Inflammatory macrophage treated with lipopolysaccharide for 4 hours (primary cell): ENCODE measurements at places on chromosomes 4 and X.
A peak's percentile ranks its signal among the peaks of the same experiment; 100 is the strongest.

GRCh38 chr4:88818631-88819470 lies 121.2 kb upstream of the NAP1L5 start:
- peak; percentile 44 for DNase-seq

DNA sequence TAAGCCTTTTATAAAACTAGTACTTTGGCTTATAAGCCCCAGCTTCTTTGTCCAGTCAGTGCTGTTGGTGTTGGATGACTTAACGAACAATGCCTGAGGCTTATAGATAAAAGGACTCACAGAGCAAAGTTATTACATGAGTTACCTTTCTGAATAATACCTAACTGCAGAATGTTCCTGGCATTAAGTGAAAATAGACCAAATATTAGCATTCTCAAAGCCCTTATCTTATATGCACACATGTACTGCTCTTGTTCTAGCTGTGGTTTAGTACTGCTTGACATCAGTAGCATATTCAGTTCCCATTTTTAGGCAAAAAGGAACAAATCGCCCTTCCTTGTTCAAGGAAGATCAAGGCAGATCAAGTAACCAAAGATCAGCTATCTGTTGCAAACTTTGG lies 131.6 kb downstream of the ZNF330 start:
- peak; percentile 70 for DNase-seq

- no peak for DNase-seq
Measured at GRCh38 chrX:40895246-40895645, 159.9 kb upstream of the MED14 start.

DNA sequence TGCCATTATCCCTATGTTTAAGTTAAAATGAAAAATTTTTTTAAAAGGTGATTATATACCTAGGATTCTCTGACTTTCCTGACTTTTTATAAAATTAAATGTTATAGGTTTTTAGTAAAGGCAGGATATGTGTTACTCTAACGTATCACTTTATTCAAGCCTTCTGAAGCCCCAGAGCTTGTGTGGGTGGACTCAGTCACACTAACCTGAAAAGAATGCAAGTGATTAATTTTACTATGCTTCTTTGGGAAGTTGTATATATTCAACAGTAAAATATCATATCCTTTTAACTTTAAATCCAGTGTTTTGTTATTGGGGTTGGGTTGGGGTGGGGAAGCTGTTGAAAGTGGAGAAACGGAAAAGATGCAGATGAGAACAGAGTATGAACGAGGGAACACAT lies 22.8 kb downstream of the PDLIM3 start:
- DNase-seq = no peak

- DNase-seq = no peak
Measured at GRCh38 chrX:8565729-8566128, 101.1 kb downstream of the VCX3B start.

DNA sequence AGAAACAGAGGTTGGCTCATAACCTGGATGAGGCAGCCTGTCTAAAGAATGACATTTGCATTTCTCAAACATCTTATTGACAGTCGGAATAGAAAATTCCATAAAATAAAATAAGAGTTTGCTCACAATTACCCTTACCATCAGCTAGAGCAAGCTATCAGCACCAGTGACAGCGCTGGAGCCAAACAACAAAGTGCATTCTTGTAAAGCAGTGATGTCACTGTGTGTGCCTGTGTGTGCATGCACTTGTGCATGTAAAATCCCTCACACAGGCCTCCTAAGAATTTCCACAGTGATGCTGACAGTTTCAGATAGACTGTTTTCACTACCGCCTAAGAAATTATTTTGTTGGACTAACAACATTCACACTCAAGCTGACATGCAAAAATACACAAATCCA lies 77.6 kb downstream of the EVC2 start:
- DNase-seq = no peak

DNA sequence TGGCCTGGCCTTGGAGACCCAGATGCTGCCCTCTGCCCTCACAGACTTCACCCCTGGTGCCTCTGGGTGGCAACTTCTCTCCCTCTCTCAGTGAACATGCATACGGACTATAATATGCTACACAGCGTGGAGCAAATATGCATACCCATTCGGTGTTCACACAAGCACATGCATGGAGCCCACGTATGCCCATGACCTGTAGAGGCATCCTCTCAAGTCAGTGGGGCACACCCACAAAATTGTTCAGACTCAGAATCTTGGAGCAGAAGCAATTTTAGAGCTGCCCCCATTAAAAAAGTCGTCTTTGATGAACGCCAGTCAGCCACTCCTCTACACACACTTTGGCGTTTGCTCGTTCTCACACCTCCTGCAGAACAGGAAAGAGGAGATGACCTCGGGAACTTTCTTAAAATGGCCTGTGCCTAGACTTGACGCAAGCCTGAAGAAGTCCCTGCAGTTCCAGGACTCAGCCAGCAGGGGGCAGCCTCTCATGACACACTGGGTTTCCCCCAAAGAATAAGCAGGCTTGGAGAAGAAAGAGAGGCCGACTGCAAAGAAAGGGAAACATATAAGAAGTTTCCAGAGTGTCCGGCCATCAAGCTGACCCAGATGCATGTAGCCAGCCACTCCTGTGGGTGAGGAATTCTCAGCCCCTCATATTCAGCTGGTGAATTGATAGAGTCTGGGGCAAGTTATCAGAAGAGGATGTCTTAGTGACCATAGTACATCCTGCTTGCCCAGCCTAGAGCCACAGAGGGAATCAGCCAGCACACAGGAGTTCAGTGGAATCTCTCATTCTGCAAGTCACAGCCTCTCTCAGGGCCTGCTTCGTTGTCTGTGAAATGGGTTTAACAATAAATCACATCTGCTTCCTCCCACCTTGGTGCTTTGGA lies 17.3 kb downstream of the APLN start:
- peak; percentile 57 for DNase-seq

- DNase-seq = no peak
Measured at GRCh38 chr4:38046727-38047489, 86.7 kb downstream of the PTTG2 start.

DNA sequence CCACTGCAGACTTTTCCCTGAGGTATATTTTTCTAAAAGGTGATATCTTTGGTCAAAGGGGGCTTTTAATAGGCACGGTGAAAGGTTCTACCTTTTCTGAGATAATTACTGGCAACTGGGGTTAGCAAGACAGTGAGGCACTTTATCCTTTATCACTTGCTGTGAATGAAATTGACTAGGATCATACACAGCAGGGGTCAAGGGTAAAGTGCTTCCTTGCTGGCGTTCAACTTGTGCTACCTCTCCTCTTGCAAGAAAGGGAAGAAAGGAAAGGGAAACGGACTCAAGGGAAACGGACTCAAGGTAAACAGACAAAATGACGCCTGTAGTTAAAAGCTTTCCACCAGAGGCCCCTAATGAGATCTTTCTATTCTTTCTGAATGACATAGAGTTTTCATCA lies 78.6 kb upstream of the RAPGEF2 start:
- DNase-seq = no peak

DNA sequence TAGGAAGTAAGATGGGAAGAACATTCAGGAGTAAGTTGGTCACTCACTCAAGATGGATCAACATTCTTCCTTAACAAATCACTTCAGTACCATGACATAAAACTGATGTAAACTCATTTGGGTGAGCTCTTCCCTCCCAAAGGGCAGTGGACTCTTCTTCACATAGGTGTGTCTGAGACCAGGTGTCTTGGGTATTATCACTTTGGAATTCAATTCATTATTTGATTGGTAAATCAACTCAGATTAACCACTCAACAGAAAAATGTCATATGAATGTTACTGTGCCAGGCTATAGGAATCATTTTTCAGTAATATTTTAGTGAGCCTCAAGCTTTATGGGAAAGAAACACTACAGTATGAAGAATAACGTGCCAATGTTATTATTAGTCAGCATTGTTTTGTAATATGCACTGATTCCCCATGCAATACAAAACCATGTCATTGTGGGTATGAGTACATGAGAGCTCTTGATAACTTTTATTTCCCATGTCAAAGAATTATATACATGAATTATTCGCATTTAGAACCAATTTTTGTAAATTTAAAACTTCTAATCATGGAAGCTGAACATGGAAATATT lies 58.6 kb upstream of the ETNPPL start:
- no peak for DNase-seq

- no peak for DNase-seq
Measured at GRCh38 chrX:53379747-53380146, 42.7 kb downstream of the SMC1A start.

DNA sequence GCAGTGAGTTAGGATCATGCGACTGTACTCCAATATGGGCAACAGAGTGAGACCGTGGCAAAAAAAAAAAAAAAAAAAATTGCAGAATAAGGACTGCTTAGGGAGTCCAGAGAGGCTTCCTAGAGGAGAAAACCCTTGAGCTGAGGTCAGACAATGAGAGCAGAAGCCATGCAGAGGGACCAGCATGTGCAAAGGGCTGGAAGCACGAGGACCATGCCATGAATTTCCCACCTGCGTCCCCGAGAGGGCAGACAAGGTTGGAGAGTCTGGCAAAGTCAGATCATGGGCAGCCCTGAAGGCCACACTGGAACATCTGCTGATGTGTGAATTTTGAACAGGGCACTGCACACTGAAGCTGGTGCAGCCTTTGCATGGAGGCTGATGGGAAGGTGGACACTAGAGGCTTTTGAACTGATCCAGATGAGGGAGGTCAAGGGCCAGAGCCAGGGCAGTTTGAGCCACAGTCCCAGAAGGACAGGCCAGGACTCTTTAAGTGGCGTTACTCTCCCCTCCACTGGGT lies 6.5 kb upstream of the JAKMIP1 start:
- no peak for DNase-seq

DNA sequence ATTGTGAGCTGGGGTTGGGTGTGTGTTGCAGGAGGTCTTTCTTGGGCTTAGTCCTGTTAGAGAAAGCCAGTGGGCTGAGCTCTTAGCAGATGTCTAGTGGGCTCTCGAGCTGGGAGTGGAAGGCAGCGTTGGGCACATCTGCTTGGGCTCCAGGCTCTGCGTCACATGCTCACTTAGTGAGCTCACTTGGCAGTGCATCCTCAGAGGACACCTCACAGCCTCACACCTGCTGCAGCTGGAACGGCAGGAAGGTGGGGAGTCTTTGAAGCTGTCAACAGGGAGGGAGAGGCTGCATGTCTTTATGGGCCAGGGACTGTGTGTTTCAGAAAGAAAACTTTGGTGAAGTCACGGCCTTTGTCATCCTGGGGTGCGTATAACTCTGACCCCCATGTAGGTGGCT lies 82.2 kb downstream of the PSAPL1 start:
- DNase-seq = no peak

- DNase-seq = no peak
Measured at GRCh38 chr4:181952478-181952877, 290.7 kb upstream of the TENM3 start.

- no peak for DNase-seq
Measured at GRCh38 chrX:57329008-57329407, 42.5 kb downstream of the FAAH2 start.

- no peak for DNase-seq
Measured at GRCh38 chr4:116499-116898, 7.8 kb upstream of the ZNF718 start.

- no peak for DNase-seq
Measured at GRCh38 chr4:140579278-140579677, 10.5 kb upstream of the UCP1 start.

DNA sequence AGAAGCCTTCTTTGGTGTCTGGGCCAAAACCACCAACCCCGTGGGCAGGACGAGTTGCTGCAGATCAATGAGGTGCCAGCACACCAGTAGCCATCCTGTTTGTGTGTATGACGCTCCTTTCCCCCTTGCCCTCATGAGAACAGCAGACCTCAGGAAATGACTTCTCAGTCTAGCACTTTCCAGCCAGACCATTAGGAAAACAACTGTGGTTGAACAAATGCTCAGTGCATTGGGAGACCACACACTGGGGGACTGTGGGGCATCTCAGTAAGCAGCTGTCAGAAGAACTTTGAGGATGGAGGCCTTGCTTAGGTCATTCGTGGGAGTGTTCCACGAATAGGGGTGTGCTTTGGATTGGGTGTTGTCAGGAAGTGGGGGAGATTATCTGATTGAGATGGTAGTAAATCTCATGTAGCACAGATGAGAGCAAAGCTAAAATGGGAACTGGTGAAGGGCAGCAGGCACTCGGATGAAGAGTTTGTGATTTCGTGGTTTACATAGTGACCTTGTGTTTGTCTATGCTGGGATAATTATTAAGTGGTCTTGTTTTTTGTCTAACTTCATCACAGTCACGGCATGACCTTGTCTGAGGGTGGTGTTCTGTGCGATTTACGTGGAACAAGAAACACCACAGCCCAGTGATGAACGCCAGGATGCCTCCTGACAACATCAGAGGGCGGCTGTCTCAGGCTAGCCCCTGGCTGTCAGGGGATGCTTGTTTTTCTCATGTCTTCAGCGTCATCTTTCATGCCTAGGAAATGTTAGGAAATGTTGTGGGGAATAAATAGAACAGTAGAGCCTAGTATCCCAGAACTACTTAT lies 70.1 kb downstream of the USP46 start:
- DNase-seq = no peak

DNA sequence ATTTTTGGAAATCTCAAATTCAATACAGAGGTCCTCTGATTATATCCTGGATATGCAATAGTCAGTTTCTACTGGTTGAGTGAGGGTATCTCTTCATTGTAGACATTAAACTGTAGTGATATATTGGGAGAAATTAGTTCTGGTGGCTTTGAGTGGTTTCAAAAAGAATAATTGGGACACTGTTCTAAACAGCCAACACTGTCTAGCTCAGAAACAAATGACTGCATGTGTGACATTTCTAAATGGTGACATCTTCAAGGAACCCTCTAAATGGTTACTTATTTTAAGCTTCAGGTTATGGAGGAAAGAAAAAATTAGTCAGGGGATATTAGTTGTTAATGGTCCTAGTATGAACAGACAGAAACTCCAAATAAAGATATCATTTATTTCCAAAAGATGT lies 186.2 kb downstream of the LARP7 start:
- no peak for DNase-seq

GRCh38 chr4:145177906-145178538 lies 2.4 kb downstream of the OTUD4 start:
- peak; percentile 92 for DNase-seq

- DNase-seq = no peak
Measured at GRCh38 chr4:104559502-104559901, 64.8 kb upstream of the CXXC4 start.

DNA sequence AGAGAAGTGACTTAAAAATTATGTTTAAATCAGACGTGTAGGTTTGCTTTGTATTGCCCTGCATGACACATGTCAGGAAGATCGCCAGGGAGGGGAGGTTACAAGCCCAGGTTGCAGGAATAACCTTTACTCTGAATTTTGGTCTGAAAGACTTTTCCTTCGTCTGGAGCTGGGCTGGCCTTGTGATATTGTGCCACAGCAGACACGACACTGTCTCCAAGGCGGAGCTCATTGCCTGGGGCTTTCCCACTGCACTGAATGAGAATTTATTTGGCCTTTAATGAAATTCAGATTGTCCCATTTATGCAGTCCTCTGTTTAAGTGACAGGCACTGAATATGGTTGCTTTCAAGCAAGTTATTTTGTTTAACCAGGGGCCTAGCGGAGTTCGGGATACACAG lies 45.1 kb downstream of the RHOH start:
- DNase-seq = peak; percentile 74

GRCh38 chr4:83855044-83855443 lies 319.1 kb downstream of the GPAT3 start:
- DNase-seq = no peak
